Fibroblast of the aortic adventitia (primary cell): ENCODE measurements at places on chromosomes 13 and 19. TPM values are rescaled to one million over a fixed set of nuclear protein-coding genes. Genes with fewer than 3 reads are reported as not detected.

OR7C1 gene
- total RNA-seq = not detected in 2 replicates

DNA sequence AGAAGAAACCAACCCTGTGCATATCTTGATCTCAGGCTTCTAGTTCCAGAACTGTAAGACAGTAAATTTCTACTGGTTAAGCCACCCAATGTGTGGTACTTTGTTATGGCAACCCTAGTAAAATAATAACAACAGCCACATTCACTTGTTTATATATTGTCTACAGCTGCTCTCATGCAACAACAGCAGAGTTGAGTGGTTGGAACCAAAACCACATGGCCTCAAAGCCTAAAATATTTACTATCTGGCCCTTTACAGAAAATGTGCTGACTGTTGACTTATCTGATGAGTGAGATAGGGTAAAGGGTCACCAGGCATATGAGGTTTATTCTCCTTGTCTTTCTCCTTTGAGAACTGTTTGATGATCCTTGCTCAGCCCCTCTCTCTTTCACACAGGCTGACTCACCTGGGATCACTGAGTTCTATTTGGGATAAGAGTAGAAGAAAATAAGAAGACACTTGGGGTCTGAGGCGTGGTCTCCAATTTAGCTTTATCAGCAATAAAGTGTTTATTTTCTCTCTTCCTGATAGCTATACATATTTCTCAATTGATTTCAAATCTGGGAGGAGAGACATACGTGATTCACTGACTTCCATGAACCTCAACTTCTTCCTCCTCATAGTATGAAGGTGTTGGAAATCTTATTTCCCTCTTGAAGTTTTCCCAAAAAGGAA, 227.5 kb upstream of the STARD13 start:
- DNase-seq = no peak

ANGPTL8 gene
- not detected in 2 replicates for total RNA-seq

KLK15 gene
- not detected in 2 replicates for total RNA-seq

GRCh38 chr13:33227927-33228647, 57.5 kb downstream of the STARD13 start:
- DNase-seq = no peak

DNA sequence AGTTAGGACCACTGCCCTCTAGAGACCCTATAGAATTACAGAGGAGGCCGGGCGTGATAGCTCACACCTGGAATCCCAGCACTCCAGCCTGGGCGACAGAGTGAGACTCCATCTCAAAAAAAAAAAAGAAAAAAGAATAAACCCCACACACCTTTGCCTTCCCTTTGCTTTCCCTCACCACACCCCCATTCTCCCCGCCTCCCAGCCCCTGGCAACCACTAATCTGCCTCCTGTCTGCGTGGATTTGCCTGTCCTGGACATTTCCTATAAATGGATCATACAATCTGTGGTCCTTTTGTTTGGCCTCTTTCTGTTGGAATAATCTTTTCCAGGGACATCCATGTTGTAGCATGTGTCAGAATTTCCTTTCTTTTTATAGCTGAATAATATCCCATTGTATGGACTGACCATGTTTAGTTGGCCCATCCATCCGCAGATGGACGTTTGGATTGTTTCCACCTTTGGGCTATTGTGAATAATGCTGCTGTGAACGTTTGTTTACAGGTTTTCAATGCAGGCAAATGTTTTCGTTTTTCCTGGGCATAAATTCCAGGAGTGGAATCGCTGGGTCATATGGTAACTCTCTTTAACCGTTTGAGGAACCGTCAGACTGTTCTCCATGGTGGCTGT, 15.3 kb downstream of the NACC1 start:
- no peak for DNase-seq

ADGRE3 gene
- not detected in 2 replicates for total RNA-seq

DNA sequence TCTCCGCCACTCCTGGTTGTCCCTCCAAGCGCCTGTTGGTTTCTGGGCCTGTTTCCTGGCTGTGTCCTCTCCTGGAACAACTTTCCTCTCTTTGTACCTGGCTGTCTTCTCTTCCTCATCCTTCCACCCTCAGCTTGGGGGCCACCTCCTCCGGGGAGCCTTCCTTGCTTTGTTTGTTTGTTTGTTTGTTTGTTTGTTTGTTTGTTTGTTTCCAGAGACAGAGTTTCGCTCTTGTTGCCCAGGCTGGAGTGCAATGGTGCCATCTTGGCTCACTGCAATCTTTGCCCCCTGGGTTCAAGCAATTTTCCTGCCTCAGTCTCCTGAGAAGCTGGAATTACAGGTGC, 6.6 kb upstream of the TCF3 start:
- DNase-seq = no peak

- DNase-seq = no peak
Observed at GRCh38 chr19:16376649-16377048, 52.0 kb downstream of the KLF2 start.

RFX2 gene
- total RNA-seq = 10.7 and 14.2 TPM in 2 replicates

DNA sequence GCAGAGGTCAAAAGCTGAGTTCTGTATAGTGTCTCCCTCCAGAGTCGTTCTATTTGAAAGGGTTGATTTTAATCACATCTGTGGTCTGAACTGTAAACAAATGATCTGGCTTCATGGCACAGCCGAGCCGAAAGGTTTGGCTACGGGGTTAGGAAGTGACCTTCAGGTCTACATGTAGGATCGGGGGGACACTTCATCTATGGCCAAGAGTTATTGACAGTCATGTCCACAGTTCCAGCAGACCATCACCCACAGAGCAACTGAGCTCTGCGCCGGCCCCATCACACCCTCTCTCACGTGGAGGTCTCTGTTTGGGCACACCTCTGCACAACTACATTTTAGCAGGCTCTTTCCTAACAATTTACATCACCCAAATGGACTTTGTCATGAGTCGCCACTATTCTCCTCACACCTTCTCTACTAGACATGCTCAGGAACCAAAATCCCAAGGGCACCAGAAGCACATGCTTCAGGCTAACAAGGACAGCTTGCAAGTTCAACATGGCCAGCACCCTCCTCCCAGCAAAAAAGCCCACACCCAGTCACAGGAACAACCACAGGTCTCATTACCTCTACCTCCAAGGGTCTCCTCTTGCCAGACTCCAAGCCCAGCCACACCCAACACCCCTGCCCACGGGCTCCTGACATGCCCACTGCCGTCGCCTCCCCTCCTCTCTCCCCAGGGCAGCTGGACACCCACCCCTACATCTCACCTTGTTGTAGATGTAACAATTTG, 36.1 kb upstream of the EPHX3 start:
- DNase-seq = no peak

CDC37 gene
- total RNA-seq = 60.5 and 151 TPM in 2 replicates

ZNF564 gene
- total RNA-seq = 7.0 and 13.2 TPM in 2 replicates

DNA sequence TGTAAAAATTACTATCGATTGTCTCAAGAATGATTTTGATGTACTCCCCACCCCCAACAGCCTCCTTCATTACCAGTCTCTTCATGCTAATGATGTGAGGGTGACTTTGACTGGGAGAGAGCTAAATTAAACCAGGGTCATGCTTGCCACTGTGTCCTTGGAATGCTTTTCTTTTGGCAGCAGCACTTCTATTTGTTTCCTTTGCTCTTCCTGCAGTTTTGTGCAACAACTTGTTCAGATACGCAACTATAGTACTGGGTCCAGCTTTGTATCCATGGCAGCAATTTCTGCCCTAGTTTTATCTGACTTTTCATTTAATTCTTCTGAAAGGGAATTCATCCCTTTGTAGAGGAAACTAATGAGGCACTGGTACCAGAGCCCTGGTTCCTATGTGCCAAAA, 2792.1 kb downstream of the PCDH9 start:
- DNase-seq = no peak

GRCh38 chr19:18091217-18091608, 4.5 kb upstream of the IL12RB1 start:
- DNase-seq = no peak
